ENCODE measurements at places on chromosomes 1 and 21.
A peak's percentile ranks its signal among the peaks of the same experiment; 100 is the strongest.

- no peak for DNase-seq
Measured at GRCh38 chr21:43348801-43349261, 78.1 kb downstream of the SIK1 start.

- no peak for DNase-seq
Measured at GRCh38 chr1:17597651-17598050, 58.2 kb downstream of the ARHGEF10L start.

DNA sequence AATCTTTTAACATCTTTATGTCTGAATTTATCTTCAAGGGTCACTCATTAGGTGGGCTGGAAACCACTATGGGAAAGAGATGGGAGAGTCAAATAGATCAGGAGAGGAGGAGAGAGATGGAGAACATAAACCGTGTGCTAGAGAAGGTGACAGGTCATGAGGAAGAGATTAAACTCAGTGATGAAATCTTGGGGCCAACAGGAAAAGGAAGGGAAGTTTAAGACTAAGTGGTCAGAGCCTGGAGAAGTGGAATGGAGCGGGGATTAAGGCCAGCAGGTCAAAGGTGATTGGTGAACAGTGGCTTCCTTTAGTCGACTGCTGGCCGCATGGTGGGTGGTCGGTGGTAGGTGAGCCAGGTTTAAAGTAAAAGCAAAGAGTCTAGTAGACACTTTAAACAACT lies 169.3 kb upstream of the IVNS1ABP start:
- no peak for DNase-seq

DNA sequence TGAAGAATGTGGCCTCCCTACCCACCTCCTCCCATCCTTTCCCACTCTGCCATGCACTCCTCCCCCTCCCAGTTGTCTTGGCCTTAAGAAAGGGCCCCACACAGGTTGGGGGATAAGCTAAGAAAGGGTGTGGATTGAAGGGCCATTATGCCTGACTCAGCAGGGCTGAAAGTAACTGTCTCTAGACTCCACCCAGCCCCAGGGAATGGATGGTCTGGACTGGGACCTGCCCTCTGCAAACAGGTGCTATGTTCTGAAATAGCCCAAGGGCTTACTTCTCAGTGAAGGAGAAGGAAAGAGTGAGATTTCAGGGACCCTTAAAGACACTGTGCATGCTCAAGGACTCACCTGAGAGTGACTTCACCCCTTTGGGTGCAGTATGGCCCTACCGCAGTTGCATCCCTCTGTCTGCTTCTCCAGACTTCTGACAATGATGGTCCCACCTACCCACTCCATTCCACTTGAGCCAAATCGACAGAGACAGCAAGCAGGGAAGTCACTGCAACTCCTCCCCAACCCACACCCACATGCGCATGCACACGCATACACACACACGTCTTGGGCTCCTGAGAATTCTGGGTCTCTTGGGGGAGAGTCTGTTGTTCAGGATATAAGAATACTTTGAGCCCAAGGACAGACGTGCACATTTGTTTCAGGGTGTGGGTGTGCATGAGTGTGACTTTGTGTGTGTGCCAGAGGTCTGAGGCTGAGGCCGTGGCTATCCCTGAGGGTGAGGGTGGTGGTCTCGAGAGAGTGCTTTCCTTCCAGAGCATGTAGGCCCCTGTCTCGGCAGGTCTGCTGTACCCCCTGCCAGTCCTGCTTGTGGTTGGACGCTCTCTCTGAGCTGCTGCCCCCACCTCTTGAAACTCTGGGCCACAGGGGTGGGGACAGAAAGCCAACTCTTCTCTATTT lies 231.9 kb downstream of the PTPRU start:
- no peak for DNase-seq

- no peak for DNase-seq
Measured at GRCh38 chr21:25361097-25361496, 246.2 kb downstream of the MRPL39 start.

- no peak for DNase-seq
Measured at GRCh38 chr1:41935226-41935625, 16.5 kb upstream of the HIVEP3 start.

GRCh38 chr1:54220004-54220811 lies 20.2 kb downstream of the MRPL37 start:
- no peak for DNase-seq

DNA sequence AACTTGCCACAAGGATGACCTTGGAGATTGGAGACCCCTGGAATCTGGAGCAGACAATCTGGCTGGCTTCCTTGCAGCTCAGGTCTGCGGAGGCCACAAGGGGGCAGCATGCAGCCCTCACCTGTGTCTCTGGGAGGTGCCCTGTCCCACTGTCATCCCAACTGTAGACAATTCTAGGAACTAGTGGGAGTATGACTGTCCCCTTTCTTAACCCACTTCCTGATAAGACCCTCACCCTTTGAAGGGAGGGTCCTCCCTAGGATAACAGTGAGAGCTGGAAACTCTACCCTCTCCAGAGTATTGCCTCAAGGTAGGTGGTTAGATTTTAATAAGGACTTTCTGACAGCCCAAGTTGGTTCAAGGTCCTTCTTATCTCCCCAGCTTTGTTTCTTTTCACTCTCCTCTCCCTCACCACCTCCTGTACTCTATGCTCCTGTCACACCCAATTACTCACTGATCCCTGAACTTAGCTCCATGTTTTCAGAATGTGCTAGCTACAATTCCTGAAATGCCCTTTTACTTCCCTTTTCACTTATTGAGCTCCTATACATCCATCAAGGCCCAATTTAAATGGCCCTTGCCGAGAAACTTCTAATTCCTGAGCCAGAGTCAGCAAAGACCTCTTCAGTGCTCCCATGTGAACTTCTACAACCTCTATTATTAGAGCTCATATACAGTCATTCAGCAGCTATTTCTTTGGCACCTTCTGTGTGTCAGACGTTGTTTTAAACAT lies 9.2 kb upstream of the KCNQ4 start:
- no peak for DNase-seq

DNA sequence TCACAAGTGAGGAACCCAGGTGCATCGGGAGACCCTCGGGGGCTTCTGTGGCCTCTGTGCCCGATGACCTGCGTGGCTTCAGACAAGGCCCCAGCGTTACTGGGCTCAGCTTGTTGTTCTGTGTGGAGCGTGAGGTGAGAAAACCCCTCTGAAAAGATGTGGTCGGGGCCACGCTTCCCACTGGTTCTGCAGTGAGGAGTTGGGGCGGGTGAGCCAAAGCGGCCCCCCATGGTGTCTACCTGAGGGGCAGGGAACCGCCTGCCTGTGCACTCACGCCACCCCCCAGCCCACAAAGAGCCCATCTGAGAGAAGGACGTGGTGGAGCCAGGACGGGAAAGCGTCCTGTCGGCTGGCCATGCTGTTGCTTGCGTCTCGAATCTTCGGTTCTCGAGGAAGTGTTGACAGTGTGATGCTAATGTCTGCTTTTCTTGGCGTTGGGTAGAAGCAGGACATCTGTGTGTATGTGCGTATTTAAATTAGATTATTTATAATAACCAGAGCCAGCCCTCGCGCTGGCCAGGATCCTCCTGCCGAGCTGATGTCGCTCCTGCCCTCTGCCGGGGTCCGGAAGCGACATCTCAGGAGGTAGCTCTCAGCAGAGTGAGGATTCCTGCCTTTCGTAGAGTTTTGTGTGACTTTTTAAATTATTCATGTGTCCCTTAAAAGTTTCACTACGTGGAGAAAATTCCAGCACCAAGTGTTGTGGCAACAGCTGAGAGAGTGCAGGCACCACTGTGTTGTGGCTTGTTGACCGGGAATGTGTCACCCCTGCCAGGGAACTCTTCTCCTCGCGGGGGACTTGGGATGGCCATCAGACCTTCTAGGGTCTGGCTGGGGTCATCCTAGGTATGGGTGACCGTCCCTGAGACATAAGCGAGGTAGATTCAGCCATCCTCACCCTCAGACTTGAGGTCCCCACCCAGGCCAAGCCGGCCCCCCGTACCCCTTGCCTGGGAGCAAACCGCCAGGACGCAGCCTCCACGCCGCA lies 15.3 kb downstream of the TMEM201 start:
- DNase-seq: no peak

DNA sequence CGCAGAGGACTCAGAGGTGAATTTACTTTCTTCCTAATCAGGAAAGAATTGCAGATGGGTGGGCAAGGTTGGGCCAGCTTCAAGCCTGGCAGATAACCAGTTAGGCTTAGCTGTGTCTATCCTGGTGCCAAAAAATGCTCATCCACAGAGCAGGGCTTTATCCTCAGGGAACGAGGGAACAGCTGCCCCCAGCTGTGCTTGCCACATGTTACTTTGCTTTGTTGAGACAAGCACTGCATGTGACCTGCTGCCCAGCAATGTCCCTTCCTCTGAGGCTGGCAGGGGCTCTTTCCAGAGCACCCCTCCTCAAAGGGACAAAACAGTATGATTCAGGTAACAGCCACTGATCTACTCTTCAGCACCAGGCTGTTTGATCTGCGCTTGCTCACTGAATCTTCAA lies 505.1 kb upstream of the USP24 start:
- no peak for DNase-seq

DNA sequence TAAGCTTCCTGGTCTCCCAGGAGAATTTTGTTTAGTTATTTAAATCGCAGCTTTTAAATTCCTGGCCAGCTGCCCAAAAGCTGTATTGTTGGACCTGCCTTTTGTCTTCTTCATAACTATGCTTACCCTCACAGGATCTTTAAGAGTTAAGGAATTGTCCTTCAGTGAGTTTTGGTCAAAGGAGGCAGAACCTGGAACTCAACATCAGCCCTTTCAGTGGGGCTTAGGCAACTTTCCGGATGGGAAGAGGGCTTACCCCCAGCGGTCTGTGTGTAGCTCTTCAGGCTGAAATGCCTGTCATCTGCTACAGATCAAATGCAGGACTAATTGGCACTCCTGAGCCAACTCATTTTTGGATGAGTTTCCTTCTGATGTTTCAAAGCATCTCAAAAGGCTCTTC lies 402.6 kb downstream of the SIPA1L2 start:
- no peak for DNase-seq

DNA sequence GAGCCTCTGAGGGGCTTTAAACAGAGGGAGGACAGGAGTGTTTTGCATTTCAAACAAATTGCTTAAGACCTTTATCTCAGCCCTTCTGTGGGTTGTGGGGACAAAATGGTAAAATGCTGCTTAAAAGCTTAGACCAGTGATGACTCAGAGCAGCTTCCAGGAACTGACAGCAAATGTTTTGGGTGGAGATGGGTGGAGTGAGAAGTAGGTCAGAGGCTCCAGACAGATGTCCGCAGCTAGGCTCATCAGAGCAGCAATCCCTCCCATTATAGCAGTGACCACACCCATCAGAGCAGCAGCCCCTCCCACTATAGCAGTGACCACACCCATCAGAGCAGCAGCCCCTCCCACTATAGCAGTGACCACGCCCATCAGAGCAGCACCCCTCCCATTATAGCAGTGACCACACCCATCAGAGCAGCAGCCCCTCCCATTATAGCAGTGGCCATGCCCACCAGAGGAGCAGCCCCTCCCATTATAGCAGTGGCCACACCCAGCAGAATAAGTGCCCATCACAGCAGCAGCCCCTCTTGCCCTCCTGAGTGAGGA lies 532.2 kb downstream of the MATN1 start:
- no peak for DNase-seq

DNA sequence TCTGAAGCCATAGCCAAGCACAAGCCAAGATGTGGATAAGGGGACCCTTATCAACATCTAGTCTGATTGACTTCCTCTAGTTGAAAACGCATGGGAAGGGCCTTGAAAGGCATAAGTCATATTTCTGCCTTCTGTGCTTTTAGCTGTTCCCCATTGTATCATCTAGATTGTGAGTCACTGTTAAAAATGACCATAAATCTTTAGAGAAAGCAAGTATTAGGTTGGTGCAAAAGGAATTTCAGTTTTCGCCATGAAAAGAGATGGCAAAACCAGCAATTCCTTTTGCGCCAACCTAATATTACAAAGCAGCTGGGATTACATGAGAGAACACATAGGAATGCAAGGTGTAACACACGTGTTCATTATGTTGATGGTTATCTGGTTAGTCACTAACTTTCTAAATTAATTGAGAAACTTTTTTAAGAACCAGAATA lies 63.6 kb downstream of the CLIC6 start:
- peak; percentile 7 for DNase-seq

- DNase-seq: no peak
Measured at GRCh38 chr21:39232861-39233291, 49.6 kb upstream of the PSMG1 start.

DNA sequence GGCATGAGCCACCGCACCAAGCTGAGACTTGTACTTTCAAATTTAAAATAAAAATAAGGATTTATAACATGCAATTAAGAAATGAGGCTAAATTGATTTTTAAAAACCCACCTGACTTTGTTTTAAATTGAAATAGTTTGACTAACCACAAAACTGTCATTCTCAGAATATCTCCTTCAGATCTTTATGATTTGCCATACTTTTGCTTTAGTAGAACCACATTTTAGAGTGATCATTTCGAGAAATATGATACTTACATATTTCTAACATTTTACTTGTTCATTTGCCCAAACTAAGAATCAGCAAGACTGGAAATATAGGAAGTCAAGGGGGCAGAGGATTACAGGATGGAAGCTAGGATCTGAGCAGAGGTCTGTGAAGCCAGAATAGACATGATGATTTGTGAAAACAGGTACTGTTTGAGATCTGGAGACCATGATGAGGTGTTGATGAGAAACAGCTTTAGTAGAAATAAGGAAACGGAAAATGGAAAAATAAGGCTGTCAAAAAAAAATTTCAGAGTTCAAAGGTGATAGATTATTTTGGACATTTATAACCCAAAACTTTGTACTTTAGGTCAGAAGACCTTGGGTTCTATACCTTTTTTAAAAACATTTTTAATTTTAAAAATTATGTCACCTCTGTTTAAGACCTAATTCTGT lies 44.8 kb downstream of the GIPC2 start:
- DNase-seq: no peak

DNA sequence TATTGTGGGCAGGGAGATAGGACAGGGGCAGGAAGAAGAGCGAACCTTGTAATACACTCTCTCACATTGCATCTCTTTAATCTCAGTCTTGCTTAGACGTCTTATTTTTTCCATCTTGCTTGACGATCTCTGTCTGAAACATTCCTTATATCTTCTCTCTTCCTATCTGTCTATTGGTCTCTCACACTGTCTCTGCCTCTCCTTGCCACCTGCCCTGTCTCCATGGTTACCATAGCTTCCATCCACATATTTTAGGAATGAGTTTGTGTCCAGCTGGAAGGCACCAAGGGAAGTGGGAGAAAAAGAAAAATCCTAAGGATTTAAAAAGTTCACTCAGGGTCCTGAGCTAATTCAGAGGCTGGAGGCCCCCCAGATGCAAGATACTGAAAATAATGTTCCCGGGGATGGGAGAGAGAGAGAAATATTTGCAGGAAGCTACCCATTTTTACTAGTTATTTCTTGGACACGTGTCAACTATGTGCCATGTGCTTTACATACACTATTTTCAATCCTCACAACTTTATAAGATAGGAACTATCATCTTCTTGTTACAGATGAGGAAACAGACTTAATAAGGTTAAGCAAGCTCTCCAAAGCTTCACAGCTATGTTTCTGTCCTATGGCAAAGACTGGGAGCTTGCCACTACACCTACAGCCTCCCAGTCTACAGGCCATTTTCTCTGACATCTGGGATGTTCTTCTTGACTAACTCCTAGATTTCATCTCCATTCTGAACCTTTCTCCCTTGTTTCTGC lies 933 bp downstream of the ANKRD34A start:
- DNase-seq: peak; percentile 88

DNA sequence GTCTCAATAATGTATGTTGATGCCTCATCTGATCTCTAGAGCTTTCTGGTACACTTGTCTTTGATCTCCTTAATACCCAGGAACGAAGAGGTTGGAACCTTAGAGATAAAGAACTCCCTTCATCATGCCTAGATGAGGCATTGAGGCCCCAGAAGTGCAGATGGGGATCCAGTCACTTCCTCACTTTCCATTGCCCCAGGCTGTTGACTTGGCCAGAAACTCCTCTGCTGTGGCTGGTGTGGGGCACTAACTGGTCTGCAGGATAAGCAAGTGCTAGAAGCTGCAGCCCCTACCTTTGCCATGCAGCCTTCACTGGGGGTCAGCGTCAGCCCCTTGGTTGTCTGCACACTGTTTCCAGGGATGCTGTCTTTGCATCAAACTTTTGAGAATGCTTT lies 49.9 kb downstream of the STUM start:
- DNase-seq: no peak
